ENCODE measurements at places on chromosomes 12 and 14. TPM values are rescaled to one million over a fixed set of nuclear protein-coding genes. Genes with fewer than 3 reads are reported as not detected.

The PFDN5 gene
- 764 TPM for total RNA-seq

GRCh38 chr12:15863372-15863771 lies 18.8 kb upstream of the STRAP start:
- DNase-seq: peak; percentile 29

DNA sequence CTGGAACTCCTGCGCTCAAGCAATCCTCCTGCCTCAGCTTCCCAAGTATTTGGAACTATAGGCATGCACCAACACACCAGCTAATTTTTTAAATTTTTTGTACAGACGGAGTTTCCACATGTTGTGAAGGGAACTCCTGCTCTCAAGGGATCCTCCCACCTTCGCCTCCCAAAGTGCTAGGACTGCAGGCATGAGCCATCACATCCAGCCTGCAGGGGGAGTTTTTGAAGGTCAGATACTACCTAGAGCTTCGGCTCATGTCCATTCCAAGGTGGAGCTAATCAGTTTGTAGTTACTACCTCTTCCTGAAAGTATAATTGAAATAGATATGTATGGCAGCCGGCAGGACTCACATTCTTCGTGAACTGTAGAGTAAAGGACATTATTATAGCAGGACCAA lies 3.7 kb upstream of the TAS2R19 start:
- DNase-seq: no peak

GRCh38 chr14:87990682-87991081 lies 2.3 kb downstream of the GALC start:
- DNase-seq: no peak

- DNase-seq: peak; percentile 42
Measured at GRCh38 chr14:105050551-105050897, 14.7 kb downstream of the GPR132 start.

DNA sequence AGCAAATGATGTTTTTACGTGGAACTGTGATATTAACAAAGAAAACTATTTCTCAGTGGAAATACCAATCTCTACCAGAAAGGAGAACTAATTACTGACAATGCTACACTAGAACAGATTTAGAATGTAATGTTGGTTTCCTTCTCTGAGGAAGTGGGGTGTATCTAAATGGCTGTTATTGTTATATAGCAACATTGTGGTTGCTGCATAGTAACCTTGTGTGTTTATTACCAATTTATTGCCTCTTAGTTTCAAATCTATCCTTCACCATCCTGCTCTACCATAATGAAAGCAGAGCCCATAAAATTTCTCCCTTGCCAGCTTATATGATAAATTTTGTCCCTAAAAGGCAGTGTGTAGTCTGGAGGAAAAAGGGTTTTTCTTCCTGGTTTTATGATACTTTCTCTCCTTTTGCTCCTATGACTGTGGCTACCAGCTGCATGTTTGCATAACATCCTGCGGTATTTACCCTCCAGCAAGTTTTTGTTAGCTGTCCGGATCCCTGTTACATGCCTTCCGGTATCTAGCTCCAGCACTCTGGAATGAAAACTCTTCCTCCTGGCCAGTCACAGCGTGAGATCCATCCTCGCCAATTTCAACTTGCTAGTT lies 5.7 kb upstream of the KLRK1 start:
- peak; percentile 71 for DNase-seq

Data from IMR-90 (cell line).